Fibroblast of skin of abdomen (primary cell): ENCODE measurements at places on chromosomes 2 and 18.

DNA sequence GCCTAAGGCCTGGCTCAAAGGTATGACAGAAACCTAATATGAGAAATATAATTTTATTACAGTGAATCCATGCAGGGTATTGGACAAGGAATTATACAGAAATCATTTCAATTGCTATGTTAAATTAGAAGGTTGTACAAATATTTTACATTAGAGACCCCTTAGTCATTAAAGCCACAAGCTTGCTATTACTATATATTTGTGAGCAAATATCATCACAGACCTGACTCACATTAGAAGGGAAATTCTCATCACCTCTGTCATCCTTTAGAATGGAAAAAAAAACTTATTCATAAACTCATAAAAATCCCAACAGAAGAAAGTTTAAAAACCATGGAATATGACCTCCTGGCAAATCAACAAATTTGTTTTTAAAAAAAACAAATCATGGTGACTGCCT, 277.9 kb downstream of the DCC start:
- DNase-seq, result peak; percentile 68

DNA sequence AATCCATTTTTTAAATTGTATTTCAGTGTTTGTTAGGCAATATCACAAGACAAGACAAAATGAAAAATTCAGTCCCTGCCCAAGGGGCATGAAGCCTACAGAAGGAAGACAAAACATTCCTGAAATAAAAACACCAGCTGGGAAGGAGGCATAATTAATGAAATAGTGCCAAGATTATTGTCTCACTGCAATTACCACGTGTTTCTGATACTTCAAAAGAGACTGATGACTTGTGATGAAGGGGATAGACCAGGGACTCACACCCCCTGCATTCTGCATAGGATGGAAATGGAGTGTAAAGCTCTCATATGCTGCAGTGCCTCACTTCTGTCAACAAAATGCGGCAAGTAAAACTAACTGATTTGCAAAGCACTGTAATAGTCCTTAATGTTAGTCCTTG, 178.1 kb downstream of the BARD1 start:
- DNase-seq, result no peak

DNA sequence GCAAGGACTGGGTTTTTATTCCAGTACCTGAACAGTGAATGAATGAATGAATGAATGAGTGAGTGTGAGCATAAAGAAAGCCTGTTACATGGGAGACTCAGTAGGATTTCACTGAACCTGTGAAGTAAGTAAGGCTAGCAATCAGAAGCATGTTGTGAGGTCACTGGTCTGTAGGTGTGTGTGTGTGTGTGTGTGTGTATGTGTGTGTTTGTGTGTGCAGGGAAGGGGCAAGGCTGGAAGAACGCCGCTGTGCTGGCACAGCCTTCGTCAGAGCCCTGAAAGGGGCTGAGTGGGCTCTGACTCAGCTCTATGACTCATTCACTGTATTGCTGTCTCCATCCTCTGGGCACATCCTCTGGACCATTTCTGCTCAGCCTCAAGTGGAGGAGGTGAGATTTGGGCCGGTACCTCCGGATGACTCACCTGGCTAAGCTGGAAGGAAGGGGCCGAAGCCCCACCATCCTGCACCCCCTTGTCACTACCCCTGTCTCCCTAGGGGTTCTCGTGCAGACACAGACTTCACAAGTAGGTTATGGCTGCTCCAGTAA, 51.4 kb upstream of the MRPL33 start:
- peak; percentile 93 for DNase-seq

DNA sequence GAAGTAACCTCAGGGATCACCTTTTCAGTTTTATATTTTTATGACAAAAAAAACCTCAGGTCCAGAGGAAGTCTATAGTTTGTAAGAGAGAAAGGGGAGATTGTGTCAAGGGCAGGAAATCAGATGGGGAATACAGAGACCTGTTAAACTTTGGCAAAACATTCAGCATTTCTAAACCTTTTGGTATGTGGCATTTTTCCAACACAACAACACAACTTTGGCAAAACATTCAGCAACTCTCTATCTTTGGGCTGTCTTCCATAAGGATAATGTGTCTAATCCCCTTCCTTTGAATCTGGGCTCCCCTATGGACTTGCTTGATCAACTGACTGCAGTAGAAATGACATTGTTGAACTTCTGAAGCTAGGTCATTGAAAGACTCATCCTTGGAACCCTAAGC, 220.6 kb upstream of the CCDC68 start:
- peak; percentile 70 for DNase-seq

DNA sequence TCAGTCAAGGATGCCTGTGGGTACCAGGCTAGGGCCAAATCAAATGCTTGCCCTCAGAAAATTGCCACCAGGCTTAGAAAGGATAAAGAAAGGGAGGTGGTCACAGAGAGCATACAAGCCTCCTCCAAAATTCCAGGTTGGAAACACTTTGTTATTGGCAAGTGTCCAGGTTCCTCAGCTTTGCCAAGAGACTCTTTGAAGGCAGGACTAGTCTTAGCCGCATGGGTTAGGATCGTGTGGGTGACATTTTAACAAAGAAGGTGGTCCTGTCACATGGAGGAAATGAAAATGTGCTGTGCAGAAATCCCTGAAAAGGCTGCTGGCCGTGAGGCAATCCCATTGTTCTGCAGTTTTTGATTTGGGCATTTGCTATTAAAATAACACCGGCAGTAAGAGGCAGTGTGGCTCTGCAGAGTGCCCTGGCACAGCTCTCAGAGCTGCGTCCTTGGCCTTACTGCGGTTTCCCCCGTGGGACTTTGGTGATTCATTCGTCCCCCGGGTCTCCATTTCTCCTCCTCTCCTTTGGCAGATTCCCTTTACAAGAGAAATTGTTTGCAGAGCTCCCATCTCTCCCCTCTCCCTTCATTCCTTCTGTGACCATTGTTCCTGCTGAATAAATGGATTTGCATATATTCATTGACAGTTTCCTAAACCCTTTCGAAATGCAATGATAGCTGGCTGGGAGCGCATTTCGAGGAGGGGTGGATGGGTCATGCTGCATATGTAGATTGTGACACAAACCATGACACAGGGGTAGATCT, 187.3 kb downstream of the VAPA start:
- peak; percentile 55 for DNase-seq

DNA sequence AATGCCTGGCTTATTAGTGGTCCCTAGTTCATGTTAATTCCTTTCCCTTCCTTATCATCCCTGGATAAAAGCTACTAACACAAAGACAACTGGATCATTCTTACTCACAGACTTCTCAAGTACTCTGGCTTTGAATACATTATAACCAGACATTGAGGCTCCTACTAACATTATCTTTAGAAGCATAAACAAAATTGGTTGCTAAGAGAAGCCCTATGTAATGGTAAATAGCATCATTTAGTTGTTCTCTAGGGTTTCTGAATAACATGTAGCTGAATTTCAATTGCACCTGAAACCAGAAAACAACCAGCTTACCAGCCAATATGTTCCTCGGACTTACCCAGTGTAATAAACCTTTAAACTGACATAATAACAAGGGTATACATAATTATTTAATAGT, 114.1 kb upstream of the NCKAP5 start:
- no peak for DNase-seq

DNA sequence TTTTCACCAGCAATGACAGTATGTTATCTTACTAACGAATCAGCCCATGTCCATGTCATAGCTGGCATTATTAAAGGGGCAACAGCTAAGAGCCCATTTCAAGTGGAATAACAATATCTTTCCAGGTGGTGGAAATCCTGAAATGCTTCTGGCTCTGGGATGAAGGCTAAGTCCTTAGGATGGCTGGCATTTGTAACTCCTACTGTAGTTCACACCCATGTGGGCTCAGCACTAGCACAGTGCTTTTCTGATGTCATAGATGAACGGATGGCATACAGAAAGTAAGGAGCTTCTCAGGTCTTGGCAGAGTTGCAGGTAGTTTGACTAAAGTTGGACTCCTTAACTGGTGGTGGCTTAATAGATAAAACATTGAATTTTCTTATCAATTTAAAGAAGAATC, 10.0 kb downstream of the TMEM200C start:
- DNase-seq, result no peak

DNA sequence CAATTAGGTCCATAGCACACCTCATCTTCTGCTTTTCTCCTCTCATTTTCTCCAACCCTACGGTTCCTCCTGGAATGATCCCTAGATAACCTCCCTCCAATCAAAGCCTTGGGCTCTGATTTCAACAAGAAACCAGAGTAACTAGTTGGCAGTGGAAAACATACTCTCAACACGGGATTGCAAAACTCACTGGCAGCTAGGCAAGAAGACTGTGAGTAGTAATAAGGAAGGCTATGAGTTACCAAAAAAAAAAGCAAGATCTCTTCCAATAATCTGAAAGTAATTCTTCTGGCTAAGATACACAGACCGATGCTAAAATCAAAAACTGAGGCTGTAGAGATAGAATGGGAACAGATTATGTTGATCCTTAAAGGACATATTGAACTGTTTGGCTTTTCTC, 28.4 kb upstream of the CCDC102B start:
- no peak for DNase-seq

GRCh38 chr2:126771094-126771493, 115.1 kb downstream of the GYPC start:
- DNase-seq, result no peak

GRCh38 chr18:475202-476031, 25.1 kb downstream of the COLEC12 start:
- peak; percentile 98 for DNase-seq

DNA sequence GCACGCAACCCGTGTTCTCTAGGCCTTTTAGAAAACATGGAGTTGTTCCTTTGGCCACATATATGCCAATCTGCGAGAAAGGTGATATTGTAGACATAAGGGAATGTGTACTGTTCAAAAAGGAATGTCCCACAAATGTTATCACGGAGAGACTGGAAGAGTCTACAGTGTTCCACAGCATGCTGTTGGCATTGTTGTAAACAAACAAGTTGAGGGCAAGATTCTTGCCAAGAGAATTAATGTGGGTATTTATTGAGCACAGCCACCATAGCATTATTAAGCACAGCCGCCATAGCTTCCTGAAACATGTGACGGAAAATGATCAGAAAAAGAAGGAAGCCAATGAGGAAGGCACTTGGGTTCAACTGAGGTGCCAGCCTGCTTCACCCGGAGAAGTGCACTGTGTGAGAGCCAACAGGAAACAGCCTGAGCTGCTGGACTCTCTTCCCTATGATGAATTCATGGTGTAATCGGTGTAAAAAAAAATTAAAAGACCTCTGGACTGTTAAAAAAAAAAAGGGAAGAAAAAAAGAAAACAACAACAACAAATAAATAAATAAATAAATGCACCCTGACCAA, 29.0 kb upstream of the REL start:
- no peak for DNase-seq

DNA sequence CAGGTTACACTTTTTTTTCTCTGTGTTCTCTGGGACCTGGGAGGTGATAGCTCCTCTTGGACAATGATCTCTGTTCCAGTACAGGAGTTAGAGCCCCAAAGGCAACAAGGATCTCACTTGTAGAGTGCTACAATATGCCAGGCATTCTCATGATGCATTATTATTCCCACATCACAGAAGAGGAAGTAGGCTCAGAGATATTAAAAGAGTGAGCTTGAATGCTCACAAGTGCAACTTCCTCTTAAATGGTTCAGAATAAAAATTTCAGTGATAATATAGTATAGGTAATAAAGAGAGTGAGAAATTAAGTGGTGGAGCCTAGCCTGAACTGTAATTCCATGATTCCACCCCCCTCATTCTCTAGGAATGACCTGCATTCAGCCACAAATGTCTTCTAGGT, 21.4 kb downstream of the POLE4 start:
- no peak for DNase-seq

DNA sequence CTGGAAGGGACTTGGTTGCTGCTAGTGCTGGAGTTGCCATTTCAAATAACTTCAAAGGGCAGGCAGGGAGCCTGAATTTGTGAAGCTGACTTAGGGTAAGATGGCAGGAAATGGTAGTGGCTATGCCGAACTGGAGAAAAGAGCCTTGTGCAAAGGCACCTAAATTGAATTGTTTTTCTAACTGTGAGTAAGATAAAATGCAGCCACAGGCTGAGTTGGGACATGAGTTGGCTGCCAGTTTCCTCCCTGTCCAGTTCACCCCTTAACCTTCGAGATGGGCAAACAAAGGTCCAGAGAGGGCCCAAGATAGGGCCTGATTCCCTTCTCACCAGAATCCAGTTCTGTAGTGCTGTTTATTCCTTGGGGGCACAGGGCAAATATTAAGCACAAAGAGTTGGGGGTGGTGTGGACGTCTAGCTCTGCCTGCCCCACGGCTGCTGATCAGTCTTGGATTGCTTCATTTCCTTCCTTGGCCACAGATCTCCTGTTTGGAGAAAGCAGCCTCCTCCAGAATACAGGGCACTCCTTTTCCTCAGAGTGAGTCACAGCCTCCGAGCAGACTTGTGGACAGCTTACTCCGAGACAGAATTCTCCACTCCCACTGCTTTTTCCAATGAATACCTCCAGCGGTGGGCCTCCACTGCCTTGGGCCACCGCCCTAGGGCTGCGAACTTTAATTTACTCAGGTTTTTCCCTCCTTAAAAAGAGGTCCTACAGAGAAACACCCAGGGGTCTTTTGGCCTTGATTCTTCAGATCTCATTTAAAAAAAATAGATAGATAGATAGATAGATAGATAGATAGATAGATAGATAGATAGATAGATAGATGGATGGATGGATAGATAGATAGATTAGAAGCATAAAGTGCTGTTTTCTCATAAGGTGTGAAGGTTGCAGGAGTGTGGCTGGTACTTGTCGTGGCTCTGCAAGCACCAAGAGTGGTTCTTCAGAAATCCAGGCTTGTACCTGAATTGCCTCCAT, 18.4 kb upstream of the SLC20A1 start:
- DNase-seq, result peak; percentile 96

GRCh38 chr2:168091986-168092385, 155.4 kb downstream of the STK39 start:
- DNase-seq, result no peak

DNA sequence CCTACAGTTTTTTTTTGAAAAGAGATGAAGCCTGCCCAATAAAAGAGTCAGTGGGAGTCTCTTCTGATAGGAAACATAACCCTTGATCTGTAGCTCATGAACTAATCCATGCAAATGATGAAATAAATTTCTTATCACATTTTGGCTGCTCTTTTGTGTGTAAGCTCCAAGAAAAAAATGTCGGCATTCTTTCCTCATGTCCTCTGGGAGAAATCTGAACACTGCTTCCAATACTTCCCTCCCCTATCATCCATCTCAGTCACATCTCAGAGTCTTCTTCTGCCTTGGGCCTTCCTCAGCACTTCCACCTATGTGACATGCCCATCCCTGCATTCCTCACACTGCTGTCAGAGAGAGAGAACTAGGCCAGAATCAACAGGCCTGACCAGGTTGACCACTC, 395.7 kb upstream of the ST6GAL2 start:
- no peak for DNase-seq

DNA sequence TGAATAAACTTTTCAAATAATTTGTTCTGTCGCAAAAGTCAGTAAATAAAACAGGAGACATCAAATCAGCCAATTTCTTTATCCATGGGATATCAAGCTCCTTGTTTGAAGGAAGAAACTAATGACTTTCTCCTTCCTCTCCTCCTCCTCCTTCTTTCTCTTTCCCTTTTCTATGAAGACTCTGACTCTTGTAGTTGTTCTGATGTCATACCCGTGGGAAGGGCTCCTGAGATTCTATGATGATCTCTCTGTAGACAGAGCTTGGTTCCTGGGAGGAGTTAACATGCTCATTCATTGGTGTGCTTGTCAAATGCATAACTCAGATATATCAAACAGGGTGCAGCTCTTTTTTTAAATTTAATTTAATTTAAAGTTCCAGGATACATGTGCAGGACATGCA, 118.7 kb upstream of the KCTD1 start:
- no peak for DNase-seq

- DNase-seq, result no peak
Measured at GRCh38 chr2:223947711-223948205, 2.6 kb upstream of the WDFY1 start.
